ENCODE measurements at places on chromosomes 16 and 17. TPM values are rescaled to one million over a fixed set of nuclear protein-coding genes. Genes with fewer than 3 reads are reported as not detected.

The ABCA5 gene
- 6.5 TPM for polyA plus RNA-seq

The OTOA gene
- 0.07 TPM for polyA plus RNA-seq

The DPEP3 gene
- not detected for polyA plus RNA-seq

The TP53TG3B gene
- polyA plus RNA-seq, result not detected

- peak; percentile 50 for DNase-seq
These were observed 11.9 kb upstream of the HOXB2 start for GRCh38 chr17:48556576-48557401.

GRCh38 chr17:2232244-2232638 is 71.3 kb downstream of the SMG6 start:
- no peak for DNase-seq

DNA sequence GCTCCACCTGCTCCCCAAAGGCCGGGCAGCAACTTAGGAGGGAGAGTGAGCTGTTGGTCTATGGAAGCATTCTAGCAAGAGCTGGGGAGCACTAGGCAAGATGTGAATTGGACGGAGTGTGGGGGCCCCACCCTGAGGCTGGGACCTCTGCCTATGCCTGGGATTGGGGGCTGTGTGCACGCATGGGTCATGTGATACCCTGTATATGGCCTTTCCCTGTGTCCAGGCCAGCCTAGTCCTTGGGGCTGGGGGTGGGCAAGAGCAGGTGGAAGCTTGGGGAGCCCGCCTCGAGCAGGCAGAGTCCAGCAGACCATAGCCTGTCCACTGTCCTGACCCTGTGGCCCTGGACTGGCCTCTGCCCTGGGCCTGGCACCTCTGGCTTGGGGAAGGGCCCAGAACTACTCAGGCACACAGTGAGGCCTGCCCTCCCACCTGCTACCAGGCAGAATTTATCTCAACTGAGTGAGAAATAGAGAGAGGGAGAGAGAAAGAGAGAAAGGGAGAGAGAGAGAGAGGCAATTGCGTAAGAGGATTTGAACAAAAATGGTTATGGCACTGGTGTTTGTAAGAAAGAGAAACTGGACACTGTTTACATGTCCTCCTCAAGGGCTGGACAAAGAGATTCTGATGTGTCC is 19.1 kb downstream of the PDP2 start:
- DNase-seq, result no peak

DNA sequence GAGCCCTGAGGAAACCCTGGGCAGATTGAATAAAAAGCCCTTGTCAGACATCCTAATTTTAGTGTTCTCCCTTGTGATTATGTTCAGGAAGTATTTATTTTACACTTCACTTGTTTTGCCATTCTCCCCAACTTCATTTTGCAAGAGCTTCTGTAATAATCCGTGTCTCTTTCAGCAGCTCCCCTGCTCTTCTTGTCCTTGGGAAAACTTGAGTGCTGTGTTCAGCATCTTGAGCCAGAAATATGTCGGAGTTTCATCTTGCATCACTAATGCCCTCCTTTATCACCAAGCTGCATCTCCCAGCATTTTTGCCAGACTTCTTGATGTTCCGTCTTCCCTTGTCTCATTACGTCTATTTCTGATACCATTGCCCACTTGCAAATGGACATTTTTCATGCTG is 486.5 kb upstream of the EEF2KMT start:
- no peak for DNase-seq

DNA sequence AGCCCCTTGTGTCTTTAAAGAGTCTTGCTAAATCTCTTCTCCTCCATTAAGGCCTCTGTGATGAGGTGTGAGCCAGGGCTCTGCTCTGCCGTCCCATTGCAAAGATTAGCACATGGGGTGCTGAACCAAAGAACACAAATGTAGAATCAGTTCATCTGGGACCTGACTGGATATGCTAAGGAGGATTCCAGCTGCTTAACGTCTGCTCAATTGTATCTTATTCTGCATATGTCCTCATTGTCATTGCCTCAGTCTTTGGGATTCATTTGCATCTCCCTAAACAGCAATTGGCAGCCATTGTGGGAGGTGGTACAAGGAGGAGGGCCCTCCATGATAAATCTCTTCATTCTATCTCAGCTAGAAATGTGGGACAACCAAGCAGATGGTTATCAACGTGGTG is 106.3 kb upstream of the ADAMTS18 start:
- DNase-seq, result no peak

DNA sequence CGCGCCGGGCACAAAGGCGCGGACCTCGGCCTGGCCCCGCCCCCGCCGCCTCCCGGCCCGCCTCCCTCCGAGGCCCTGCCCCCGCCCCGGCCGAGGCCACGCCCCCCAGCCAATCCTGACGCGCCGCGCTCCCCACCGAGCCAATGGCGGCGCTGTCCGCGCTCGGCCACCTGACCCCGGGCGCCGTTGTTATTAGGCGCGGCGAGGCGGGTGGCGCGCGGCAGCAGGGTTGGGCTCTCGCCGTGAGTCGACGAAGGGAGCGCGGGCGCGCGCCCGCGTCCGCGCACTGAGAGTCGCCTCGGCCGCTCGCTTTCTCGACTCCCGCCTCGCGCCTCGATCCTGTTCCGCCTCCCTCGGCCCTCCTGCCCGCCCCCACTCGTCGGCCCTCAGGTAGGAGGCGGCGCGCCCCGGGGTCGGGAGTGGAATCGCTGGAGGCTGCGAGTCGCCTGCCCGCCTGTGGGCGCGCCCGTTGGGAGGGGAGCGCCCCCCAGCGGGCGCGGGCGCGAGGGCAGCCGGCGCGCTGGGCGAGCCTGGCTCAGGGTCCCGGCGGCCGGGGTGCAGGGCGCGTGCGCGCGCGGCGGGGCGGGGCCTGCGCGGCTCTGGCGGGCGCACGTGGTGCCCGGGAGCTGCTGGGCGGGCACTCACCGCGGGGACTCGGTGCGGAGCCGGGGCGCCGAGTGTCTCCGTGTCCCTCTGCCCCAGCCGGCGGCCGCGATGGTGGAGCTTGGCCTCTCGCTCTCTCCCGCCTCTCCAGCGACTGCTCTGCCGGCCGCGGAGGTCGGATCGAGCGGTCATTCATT is 405 bp upstream of the CBLN1 start:
- DNase-seq, result peak; percentile 42

- DNase-seq, result no peak
These were observed 162.8 kb upstream of the ZFHX3 start for GRCh38 chr16:73210686-73211085.

GRCh38 chr16:3161235-3162018 is 26.6 kb upstream of the OR1F1 start:
- DNase-seq, result no peak

DNA sequence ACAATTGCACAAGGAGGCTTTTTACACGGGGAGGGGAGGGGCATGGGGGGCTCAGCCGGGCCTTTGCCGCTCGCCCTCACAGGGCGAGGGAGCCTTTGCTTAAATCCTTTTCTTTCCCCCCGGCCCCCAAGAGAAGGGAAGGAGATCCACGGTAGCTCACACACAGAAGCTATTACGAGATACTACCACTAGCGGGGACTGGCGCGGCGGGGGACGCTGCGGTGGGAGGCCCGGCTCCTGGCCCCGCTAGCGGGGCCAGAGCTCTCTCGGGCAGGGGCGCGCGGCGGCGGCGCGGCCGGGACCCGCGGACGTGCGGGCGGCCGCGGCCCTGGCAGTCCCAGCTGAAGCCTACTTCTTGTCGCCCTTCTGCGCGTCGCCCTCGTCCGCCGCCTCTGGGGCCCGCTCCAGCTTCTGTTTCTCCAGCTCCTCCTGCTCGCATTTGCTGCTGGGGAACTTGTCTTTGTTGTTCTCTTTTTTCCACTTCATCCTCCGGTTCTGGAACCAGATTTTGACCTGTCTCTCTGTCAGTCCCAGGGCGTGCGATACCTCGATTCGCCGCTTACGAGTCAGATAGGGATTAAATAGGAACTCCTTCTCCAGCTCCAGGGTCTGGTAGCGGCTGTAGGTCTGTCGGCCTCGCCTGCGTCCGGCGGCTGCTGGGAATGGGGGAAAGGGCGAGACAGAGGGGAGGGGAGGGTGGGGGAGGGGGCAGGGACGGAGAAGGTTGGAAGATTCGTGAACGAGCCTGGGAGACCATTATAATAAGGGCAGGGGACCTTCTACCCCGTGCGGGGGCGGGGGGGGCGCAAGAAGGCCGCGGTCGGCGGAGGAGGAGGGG is 2.0 kb downstream of the HOXB8 start:
- DNase-seq, result peak; percentile 34

GRCh38 chr17:61617330-61617729 is 26.3 kb upstream of the NACA2 start:
- no peak for DNase-seq

GRCh38 chr16:15457958-15458357 is 23.6 kb downstream of the BMERB1 start:
- no peak for DNase-seq
